Posterior vena cava (tissue), 2 donors: ENCODE measurements at places on chromosomes 13 and 19. TPM values are rescaled to one million over a fixed set of nuclear protein-coding genes. Genes with fewer than 3 reads are reported as not detected.

KLK12 gene
- not detected for total RNA-seq

HSH2D gene
- total RNA-seq, result 0.81 TPM

- peak; percentile 95 for DNase-seq
These were observed at the start of gene TBC1D4 for GRCh38 chr13:75482070-75482819. Gene TBC1D4, minus strand, starts transcription at chr13:75482169. Its CDS starts 402 bp downstream, at chr13:75481767.

- no peak for DNase-seq
These were observed 172.1 kb upstream of the CSNK1A1L start for GRCh38 chr13:37277435-37278144.

DNA sequence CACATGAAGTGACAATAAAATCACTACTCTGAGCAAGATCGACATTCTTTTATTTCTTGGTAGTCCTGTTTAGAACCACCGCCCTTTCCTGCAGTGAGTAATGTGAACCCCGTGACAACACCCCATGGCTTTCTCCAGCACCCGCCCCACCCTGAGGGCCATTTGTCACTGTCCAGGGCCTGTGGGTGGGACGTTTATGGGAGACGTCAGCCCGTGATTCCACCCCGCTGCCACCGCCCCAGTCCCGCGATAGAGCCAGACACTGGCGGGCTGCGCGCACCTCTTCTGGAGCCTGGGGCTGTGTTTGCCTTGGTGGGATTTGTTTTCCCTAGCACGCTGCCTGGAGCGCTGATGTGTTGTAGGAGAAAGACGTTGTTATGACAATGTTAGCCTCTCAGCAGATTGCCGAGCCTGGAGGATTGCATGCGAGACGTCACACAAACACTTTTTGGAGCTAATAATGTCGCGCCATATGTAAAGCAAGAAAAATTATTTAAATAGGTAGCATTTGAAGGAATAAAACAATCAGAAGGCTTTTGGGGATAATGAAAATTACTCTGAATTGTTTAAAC is 263.7 kb downstream of the TEX29 start:
- DNase-seq, result no peak

- peak; percentile 89 for DNase-seq
These were observed 2.3 kb downstream of the MIDN start for GRCh38 chr19:1250437-1251260.
